Gastrocnemius medialis (tissue), 4 donors: ENCODE measurements at places on chromosomes 12 and 14. TPM values are rescaled to one million over a fixed set of nuclear protein-coding genes. Genes with fewer than 3 reads are reported as not detected.

KLRC4 gene
- not detected for total RNA-seq

CLEC14A gene
- 22.3 TPM for total RNA-seq

IL26 gene
- not detected for total RNA-seq

CCDC91 gene
- total RNA-seq: 30.6 TPM

SLCO1A2 gene
- total RNA-seq: not detected

OTOGL gene
- 0.03 TPM for total RNA-seq
